ENCODE measurements at places on chromosomes 6 and 20.

DNA sequence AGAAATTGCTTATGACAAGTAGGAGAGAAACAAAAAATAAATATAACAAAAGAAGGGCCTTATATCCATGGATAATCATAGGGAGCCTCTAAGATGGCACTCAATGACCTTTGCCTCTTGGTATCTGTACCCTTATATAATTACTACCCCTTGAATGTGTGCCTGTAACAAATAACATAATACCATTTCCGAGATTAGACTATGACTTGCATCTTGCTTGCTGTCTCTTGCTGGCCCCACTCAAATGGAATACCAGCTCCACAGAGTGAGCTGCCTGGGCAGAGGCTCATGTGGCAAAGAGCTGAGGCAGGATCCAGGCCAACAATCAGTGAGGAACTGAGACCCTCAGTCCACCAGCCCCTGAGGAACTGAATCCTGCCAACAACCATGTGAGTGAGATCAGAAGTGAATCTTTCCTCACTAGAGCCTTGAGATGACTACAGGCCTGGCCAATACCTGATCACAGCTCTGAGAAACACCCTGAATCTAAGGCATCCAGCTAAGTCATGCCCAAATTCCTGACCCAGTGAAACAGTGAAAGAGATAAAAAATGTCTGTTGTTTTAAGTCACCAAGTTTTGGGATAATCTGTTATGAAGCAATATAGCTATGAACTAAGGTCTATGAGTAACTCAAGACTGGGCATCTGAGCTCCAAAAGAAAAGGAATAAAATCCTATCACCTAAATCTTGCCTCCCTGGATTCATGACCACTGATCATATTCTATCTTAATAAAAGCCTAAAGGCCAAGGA is 5.5 kb downstream of the KATNA1 start:
- no peak for DNase-seq

DNA sequence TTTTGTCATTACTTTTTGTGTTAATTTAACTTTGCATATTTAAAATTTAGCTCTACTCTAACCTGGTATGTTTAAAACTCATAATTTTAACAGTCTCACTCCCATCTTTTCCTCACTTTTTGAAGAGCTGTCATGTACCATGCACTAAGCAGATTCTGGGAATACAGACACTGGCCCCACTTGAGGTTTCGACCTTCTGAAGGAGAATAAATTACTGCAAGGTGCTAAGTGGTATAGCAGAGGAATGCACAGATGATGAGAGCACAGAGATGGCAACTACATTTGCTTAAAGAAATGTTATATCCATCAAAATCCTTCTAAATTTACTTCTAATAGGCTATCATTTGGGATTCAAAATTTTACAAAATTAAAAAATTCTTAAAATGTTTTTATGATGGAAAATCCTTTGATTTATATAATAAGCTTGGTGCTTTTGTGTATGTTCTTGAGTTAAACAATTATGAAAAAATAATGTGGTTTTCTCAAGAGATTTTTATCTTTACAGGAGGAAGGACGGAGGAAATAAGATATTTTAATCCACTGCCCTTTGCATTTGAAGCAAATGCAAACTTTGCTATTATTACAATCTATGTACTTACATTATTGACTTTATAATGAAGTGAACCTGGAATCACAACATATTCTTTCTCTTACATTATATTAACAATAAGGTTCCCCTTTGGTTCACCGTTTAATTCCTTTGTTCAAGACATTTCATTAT is 79.3 kb downstream of the AHI1 start:
- DNase-seq, result no peak

- peak; percentile 68 for DNase-seq
Measured at GRCh38 chr20:37383229-37383989, 37.5 kb downstream of the SRC start.

DNA sequence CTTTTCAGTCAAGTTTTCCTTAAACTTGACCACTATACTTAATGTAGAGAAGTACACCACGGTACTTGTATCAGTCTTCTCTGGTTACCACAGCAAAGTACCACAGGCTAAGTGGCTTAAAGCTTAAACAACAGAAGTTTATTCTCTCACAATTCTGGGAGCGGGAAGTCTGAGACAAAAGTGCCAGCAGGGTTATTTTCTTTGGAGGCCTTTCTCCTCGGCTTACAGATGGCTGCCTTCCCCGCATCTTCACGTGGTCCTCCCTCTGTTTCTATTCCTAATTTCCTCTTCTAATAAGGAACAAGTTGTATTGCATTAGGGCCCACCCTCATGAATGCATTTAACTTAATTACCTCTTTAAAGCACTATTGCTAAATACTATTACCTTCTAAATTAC is 258.0 kb downstream of the PLCB1 start:
- no peak for DNase-seq

DNA sequence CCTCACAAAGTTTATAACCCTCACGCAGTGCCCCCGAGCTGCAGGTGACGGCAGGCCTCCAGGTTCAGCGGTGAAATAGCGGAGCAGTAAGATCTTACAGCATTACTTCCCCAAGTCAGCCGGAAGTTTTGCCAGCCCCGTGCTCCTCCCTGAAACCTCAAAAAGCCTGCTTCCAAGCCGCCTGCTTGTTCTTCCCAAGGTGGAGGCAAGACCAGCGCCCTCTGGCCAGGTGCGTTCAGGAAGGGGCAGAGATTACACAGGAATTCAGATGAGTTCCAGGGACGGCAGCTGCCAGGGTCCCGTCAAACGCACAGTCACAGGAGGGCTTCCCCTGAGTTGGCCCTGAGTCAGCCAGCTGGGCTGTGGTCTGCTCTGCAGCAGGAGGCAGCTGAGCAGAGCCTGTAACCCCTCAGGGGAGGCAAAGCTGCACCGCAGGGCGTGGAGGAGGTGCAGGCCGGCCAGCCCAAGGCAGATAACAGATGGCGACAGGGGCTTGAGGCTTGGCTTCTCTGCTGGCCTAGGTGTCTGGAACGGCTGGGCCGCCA is 124.1 kb upstream of the RPS6KA2 start:
- no peak for DNase-seq

DNA sequence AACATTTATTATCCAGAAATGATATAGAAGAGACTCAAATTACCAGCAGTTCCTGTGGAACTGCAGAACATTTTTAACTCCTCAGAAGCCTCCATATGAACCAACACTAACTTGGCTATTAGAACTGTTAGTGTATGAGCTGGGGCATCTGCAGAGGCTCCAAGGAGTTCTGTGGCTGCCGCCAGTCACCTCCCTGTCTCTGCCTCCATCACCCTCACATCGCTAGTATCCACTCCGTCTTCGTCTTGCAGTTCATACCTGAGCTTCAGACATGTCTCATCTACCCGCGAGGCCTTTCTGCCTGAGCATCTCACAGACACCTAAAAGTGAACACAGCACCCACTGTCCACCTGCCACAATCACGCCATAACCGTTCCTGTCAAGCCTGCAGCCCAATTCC is 89.5 kb upstream of the CST7 start:
- no peak for DNase-seq

DNA sequence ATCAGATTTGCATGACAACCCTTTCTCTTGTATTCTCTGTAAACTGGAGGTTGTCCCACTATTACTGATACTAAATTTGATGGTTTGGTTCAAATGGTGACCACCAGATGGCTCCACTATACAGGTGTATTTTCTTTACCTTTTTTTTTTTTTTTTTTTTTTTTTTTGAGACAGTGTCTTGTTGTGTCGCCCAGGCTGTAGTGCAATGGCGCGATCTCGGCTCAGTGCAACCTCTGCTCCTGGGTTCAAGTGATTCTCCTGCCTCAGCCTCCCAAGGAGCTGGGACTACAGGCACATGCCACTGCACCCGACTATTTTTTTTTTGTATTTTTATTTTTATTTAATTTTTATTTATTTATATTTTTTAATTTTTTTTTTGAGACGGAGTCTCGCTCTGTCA is 6.6 kb upstream of the WTAP start:
- DNase-seq, result peak; percentile 49

DNA sequence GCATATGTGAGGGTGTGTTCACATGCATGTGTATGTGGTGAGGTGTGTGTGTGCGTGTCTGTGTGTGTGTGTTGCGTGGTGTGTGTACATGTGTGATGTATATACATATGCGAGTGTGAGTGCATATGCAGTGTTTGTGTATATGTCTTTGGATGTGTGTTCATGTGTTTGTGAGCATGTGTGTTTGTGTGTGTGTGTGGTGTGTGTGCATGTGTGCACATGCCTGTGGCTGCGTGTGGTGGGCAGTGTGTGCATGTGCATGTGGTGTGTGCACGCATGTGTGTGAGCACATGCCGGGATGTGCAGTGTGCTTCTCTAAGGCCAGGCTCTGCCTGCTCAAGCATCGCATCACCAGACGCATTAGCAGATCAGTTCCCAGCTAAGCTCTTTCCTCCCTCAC is 5.7 kb downstream of the THBS2 start:
- DNase-seq, result no peak

GRCh38 chr6:145816392-145816791 is 1.8 kb upstream of the FBXO30 start:
- no peak for DNase-seq

DNA sequence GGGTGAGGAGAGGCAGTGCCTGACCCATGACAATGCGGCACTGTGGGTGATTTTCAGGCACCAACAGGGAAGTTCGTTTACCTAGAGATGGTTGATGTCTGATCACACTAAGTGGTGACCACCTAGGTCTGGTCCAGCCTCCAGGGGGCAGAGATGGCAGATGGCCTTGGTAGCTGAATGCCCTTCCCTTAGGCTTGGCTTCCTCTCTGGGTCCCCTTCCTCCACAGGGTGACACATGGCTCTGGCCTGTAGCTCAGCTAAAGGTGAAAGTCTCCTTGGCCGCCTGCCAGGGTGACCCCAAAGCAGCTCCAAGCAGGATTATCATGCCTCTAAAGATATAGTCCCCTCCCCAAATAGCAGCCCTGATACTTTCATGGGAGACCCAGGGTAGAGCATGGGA is 6.4 kb downstream of the GDAP1L1 start:
- no peak for DNase-seq

DNA sequence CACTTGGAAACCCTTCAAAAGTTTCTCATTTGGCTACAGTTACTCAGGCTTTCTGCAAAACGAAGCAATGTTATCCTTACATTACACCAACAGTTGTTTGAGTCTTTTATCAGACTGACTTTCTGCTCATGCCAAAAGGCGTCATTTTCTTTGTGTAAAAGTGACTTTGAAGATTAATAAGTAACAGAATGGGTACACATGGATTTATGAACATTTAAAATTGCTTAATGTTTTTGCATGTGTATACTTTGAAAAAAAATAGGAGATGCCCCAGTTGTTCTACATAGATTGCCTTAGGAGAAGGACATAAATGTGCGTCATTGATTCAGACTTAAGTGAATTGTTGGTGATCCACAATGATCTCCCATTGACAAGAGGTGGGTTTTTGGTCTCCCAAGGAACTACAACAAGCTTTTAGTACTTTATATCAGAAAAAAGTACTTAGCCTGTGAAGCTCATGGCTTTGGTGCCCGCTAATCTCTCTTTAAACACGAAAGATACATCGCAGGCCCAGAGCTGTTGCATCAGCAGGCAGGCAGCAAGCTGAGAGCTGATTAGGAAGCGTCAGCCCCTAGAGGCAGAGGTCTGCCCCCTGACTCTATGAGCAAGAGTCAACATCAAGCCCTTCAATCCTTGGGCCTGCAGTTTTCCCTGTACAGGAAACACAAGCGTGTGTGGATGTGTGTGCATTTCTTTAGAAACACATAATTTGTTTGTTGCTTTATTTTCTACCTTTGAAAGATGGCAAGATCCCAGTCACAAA is 45.9 kb downstream of the SLC22A3 start:
- no peak for DNase-seq

- DNase-seq, result no peak
Measured at GRCh38 chr20:42361402-42361970, 743.3 kb upstream of the CHD6 start.

DNA sequence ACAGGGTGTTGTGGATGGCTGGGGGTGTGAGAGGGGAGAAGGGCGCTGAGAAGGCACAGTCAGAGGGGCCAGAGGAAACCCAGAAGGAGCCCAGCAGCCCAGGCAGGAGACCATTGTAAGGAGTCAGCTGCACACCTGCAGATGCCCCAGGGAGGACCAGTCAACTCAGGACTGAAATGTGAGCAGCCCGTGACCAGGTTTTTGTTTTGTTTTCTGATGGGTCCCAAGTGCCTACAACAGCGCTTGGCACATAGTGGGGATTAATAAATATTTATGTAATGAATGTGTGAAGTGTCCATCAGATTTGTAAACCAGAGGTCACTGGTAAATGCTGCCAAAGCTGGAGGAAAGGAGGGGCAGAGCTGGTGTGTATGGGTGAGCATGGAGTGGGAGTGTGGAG is 30.2 kb downstream of the TRAM2 start:
- no peak for DNase-seq

DNA sequence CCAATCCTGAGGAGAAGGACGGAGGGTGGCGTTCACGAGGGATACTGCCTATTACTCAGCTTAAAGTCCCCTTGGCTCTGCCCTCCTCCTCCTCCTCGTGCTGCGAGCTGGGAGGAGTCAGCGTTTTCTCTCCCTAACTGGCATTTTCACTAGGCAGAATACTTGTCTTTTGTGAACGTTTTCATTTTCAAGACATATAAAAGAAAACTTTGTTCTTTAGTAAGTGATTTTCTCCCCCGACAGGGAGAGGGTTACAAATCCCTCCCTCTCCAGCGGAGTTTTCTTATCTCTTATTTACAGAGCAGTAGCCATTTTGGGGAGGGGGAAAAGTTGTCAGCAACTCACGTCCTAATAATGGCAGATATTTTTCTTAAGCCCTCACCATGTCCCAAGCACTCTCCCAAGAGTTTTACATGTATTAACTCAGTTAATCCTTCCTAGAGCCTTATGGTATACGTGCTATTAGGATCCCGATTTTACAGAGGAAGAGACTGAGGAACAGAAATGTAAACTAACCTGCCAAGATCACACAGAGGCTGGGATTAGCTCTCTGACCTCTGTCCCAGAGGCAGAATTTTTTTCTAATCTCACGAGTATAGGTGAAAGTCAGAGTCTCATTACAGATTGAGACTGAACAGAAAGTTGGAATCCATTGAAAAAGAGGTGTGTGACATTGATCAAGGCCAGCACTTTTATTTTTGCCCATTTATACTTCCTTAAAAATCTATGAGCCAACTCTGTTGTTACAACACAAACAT is 30.0 kb upstream of the ZNF217 start:
- DNase-seq, result peak; percentile 92

GRCh38 chr20:41316051-41316450 is 1.5 kb downstream of the ZHX3 start:
- no peak for DNase-seq

DNA sequence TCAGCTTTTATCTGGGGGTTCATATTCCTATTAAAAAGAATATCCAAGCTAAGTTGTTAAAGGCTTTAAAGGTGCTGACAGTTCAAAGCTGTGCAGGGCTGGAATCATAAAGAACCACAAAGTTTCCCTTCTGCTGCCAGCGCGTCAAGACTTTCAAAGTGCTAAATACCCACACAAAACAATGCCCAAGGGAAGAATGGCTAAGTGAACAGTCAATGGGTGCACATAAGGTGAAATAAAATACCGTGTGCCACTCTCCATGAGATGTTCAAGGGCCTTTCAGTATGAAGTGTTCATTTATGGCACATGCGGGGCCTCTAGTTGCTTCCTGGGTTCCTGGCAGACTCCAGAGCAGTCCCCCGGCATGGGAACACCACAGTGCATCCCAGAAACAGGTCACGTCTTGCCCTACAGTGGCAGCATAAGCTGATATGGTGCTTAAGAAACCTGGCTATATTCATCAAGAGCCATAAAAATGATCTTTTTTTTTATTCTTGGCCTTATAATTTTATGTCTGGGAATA is 14.1 kb downstream of the TXNDC5 start:
- DNase-seq, result no peak

Data from M059J (cell line).